ENCODE measurements at places on chromosomes 3 and 15. TPM values are rescaled to one million over a fixed set of nuclear protein-coding genes. Genes with fewer than 3 reads are reported as not detected.

Gene CHRNA5
- not detected for total RNA-seq

Gene KBTBD13
- total RNA-seq: not detected

Gene OSTN
- not detected for total RNA-seq

Gene TRIM71
- total RNA-seq: not detected

Gene GPR156
- not detected for total RNA-seq

Gene SCN11A
- total RNA-seq: 0.32 TPM

Gene CPA3
- 5.6 TPM for total RNA-seq
